ENCODE measurements at places on chromosomes 3 and 15.

DNA sequence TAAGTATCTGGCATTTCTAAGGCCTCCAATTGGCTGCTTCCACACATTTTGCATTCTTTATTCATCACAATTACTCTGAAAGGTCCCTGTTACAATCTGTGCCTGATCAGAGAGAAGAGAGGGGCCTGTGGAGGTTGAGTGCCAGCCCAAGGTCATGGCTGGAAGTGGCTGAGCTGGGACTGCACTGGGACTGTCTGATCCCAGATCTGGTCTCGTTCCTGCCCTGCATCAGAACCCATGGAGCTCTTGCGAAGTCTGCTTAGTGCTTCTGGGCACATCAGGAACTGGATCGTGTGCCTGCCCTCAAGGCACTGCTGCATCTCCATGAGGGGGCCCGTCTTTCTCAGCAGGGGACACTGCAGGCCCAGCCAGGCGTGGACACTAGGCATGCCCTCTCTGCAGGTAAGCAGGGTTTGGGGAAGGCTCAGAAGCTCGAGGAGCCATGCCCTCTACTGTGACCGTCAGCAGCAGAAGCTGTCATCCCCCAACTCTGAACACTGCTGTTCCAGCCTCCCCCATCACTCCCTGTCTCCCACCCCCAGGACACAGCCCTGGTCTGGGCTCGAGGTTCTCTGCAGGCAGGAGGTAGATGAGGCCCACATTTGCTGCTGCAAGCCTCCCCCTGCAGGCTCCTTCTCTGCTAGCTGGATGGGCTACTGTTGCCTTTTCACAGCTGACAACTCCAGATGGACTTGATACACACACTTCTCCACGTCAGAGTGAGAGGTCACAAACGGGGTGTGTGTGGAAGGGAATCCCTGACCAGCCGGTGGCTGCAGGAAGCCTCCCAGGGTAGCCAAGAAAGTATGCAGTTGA, 96.5 kb upstream of the PRR23E start:
- no peak for DNase-seq

DNA sequence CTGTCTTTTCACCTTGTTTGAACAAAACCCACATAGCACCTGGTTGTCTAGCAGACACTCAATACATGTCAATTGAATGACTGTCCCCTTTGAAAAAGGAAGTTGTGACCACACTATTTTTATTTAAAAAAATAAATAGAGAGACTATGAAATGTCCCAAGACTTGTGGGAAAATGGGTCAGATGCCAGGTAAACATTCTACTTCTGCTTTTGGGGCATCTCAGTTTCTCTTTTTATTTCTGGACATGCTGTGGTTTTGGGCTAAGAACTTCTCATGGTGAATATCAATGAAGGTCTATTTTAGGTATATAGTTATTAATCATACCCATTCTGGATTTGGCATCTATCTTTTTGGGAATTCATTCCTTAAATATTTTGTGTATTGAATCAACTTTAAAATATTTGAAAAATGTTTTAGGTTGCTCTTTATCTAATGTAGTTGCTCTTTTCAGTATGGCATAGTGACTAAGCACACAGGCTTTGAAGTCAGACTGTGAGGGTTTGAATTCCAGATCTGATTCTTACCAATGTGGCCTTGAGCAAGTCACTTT, 4.4 kb downstream of the TMEM45A start:
- DNase-seq, result no peak

DNA sequence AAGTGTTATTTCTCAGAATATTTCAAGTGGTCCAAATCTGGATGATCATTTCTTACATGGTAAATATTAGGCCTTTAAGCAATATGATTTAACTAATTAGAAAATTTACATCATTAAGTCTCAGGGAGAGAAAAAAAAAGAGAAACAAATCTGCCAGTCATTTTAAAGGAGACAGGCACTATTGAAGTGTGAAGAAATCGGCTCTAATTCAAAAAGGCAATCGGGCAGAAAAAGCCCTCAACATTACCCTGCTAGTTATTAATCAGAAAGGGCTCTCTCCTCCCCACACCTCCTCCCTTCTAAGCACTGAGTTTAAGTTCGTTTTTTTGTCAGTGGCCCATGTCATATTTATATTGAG, 215.9 kb downstream of the MEIS2 start:
- no peak for DNase-seq

DNA sequence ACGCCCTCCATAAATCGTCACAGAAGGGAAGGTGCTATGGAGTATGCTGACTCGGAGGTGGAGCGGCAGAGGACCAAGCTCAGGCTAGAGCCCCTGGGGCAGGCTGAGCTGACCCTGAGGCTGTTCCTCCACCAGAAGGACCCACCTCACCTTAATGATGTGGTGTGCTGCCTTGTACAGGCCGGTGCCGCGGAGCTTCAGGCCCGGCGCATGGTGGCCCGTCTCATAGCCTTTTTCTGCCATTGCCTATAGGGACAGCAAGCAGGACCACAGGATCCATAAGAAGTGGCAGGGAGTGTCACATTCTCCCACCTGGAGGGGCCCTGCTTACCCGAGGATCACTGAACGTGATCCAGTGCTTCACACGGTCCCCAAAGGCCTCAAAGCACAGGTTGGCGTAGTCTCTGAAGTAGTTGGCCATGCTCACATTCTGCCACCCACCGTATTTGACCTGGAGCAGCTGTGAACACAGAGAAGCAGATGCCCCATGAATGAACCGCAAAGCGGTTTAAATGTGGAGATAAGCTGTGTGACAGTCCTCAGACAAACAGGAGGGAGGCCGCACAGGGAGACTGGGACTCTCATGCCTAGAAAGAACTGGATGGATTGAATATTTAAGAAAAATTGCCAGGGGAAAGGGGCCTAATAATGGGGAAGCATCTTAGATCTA, 4.8 kb downstream of the LCTL start:
- no peak for DNase-seq

GRCh38 chr3:177705976-177706823, 508.9 kb upstream of the TBL1XR1 start:
- DNase-seq, result no peak

DNA sequence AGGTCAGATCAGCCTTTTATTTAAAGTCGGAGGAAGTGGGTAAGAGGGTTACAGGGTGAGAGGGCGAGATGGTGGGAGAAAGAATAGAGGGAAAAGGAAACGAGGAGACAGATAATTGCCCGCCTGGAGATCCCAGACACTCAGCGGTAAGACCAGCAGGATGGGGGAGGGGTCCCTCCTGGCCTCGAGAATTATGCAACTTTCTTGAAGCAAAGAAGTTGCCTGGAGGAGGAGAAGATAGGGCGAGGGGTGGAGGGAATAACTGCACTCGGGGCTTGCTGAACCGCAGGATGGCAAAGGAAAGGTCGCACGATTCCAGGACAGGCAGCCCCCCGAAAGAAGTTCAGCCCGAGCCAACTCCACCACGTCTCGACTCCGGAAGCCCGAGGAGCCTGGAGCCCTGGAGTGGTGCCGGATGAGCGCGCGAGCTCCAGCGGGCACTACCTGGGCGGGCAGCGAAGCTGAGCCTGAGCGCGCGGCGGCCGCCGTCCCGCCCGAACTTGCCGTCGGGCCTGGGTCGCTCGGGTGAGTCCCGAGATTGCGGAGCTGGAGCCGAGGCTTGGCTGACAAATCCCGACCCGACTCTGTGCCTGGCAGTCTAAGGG, 402 bp downstream of the WWTR1 start:
- DNase-seq, result no peak

- DNase-seq, result no peak
Observed at GRCh38 chr3:56917361-56918110, 115.8 kb upstream of the ARHGEF3 start.

DNA sequence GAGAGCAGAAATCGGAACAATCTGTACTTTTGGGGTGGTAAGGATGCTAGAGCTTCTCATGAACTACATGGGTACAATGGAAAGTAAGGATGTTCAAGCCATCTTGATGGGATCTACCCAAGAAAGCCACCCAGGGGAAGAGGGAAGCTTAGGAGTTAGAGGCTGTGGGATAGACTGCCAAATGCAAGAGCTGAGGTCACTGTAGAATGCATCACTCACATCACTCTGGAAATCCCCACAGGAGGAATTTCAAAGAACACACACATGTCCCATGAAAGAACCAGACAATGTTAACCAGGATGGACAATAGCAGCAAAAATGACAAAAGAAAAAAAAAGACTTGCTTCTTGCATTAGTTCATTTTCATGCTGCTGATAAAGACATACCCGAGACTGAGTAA, 32.8 kb upstream of the UBE2E2 start:
- DNase-seq, result no peak

DNA sequence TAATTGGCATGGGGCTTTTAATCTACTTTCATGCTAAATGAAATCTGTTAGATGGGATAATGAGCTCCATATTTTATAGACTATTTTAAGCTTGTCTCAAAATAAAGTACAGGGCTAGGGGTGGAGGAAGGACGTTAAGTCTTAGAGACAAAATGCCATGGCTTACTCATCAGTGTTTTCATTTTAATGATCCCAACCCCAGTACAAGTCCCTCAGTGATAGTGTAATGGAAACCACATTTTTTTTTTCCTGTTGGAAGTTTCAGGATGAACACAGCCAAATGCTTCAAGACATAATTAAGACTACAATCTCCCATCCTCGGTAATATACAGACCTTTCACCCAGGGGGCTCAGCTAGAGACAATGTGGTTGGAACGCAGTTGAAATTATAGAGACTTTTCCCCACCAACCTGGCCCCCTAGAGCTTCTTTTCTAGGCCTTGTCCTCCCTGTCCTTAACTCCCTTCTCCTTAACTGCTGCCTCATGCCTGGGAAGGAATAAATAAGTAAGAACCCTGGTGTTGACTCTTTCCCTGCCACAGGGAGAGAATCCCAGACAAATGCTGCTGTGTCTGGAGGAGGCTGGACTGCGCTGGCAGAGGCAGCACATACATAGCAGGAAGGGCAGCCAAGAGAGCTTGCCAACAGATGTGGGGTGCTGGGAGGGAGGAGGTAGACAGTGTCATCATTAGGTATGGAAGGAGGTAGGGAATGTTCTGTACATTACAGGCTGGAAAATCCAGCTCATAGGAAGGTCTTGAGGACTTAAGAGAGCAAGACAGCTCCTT, 115.4 kb upstream of the ROPN1 start:
- DNase-seq, result no peak

GRCh38 chr15:47796339-47796738, 79.0 kb downstream of the SEMA6D start:
- no peak for DNase-seq

DNA sequence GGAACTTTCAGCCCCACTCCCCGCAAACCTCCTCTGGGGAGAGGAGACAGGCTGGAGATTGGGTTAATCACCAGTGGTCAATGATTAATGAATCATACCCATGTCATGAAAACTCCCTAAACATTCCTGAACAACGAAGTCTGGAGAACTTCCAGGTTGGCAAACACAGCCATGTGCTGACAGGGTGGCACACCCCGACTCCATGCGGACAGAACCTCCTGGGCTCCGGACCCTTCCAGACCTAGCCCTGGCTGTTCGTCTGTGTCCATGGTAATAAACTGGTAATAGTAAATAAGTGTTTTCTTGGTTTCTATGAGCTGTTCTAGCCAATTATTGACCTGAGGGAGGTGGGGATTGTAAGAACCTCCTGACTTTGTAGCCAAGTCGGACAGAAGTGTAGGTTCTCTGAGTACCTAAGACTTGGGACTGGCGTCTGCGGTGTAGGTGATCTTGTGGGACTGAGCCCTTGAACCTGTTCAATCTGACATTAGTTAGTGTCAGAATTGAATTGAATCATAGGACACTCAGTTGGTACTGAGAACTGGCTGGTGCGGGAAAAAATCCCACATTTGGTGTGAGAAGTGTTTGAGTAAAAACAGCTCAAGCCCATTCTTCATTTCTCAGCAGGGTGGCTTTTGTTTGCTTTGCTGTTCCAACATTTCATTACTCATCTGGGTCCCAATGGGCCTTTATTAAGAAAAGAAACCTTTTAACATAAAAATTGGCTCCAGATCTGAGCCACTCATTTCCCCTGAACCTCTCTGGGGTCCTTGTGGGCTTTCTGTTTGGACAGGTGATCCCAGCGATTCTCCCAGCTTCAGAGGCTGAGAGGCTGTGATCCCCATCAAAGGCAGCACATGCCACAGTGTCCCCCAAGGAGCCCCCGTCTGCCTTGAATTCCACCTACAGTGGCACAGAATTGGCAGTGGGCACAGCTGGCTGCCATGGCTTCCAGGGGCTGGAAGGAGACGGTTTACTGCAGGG, 151.0 kb downstream of the TJP1 start:
- DNase-seq, result no peak

DNA sequence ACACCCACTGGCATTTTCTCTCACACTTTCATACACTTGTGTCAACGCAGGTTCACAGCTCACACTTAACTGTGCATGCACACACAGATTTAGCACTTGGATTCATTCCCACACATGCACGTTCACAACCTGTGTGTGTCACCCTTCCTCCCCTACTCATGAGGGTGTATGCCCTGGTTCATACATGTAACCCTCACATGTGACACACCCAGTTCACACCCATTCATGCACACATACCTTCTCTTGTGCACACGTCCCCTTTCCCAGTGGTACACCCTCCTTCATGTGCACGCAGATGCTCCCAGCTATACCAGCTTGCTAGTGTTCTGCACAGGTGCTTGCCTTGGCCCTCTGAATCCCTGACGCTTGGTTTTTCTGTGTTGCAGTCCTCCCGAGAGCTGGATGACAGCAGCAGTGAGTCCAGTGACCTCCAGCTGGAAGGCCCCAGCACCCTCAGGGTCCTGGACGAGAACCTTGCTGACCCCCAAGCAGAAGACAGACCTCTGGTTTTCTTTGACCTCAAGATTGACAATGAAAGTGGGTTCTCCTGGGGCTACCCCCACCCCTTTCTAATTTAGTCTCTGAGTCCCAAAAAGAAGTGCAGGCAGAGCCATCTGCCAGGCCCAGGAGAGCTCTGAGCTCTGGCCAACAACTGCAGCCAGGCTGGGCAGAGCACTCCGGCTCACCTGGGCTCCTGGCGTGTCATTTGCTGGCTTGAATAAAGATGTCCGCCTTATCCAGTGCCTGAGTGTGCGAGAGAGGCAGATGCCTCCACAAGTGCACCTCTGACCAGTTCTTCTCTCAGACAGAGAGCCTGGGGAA, 39.5 kb downstream of the GOLGA6A start:
- DNase-seq, result no peak

GRCh38 chr15:43483297-43484128, 9.4 kb downstream of the TP53BP1 start:
- DNase-seq, result no peak

GRCh38 chr15:50945725-50946124, 37.2 kb downstream of the AP4E1 start:
- no peak for DNase-seq

- no peak for DNase-seq
Observed at GRCh38 chr15:68582864-68583263, 4.1 kb downstream of the CORO2B start.

- DNase-seq, result no peak
Observed at GRCh38 chr15:52772766-52773165, 17.4 kb downstream of the ONECUT1 start.

- no peak for DNase-seq
Observed at GRCh38 chr3:180804916-180805315, 107.6 kb upstream of the FXR1 start.

GRCh38 chr15:84953726-84954125, 27.9 kb upstream of the PDE8A start:
- DNase-seq, result no peak

DNA sequence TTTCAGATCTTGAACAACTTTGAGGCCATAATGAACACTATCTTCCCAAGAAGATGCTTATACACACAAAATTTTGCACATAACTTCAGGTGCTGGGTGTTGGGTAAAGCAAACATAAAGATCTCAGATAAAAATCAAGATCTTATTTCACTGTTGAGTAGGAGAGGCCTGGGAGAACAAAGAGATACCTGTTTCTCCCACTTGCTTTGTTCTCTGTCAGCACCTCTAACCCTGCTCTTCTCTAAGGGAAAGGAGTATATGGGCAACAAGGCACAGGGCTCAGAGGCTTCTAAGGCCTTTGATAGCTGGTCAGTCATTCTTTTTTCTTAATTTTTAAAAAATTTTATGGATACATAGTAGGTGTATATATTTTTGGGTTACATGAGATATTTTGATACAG, 3.6 kb upstream of the GK5 start:
- no peak for DNase-seq
